LHCN-M2 (cell line): ENCODE measurements at places on chromosomes 2 and 18. TPM values are rescaled to one million over a fixed set of nuclear protein-coding genes. Genes with fewer than 3 reads are reported as not detected.
A peak's percentile ranks its signal among the peaks of the same experiment; 100 is the strongest.

- DNase-seq: peak; percentile 22
Observed at GRCh38 chr2:12493031-12493513, 223.7 kb upstream of the TRIB2 start.

- DNase-seq: peak; percentile 60
Observed at GRCh38 chr2:64837925-64838641, 151.1 kb upstream of the SLC1A4 start.

GRCh38 chr2:133680343-133681049 lies 112.2 kb upstream of the NCKAP5 start:
- DNase-seq: no peak

GRCh38 chr2:65420712-65421431 lies 11.5 kb downstream of the SPRED2 start:
- DNase-seq: no peak

DQX1 gene
- total RNA-seq: not detected in 2 replicates

- DNase-seq: peak; percentile 75
Observed at GRCh38 chr18:63708650-63709049, 5.9 kb downstream of the SERPINB11 start.

PROC gene
- not detected in 2 replicates for total RNA-seq

- DNase-seq: no peak
Observed at GRCh38 chr2:239293775-239294430, 106.9 kb downstream of the HDAC4 start.

GNAL gene
- 0.17 and 0.58 TPM in 2 replicates for total RNA-seq

DNA sequence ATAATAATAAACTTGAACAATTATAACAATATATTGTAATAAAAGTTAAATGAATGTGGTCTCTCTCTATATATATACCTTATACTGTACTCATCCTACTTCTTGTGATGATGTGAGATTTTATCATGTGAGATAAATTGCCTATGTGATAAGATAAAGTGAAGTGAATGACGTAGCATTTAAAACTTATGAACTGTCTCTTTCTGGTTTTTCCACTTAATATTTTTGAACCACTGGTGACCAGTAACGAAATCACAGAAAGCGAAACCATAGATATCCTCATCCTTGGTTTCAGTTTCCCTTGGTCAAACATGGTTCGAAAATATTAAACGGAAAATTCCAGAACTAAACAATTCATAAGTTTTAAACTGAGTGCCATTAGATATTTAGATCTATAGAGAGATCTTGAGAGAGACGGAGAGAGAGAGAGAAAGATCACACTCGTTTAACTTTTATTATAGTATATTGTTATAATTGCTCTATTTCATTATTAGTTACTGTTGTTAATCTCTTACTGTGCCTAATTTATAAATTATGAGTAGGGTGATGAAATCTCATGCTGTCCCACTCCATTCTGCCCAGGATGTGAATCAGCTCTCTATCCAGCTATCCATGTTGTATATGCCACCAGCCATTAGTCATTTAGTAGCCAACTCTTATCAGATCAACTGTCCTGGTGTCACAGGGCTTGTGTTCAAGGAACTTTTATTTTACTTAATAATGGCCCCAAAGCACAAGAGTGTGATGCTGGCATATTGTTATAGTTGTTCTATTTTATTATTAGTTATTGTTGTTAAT lies 156.8 kb downstream of the THADA start:
- no peak for DNase-seq

GRCh38 chr2:149904352-149905175 lies 317.0 kb upstream of the MMADHC start:
- DNase-seq: no peak

DNA sequence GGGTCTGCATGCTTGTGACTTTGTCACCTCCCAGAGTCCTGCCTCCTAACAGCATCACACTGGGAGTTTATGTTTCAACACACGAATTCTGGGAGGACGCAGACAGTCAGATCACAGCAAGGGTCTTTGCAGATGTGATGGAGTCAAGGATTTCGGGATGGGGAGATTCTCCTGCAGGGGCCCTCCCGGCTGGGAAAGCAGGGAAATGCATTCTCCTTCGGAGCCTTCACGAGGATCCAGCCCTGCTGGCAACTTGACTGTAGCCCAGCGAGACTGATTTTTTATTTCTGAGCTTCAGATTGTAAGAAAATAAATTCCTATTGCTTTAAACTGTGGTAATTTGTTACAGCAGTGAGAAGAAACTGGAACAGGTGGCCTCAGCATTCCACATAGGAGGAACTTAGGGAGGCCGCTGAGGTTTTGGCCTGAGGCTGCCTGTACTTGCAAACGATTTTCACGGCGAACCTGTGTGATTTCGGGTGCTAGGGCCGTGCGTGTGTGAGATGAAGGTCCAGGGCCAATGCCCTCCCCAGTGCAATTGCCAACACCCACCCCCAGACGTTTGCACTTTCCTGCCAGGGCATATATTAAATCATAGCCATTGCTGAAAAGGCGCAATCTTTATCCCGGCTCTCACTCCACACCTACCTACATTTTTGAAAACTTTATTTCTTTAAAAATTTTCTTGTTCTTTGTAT lies 79.8 kb downstream of the ASB1 start:
- no peak for DNase-seq

DNA sequence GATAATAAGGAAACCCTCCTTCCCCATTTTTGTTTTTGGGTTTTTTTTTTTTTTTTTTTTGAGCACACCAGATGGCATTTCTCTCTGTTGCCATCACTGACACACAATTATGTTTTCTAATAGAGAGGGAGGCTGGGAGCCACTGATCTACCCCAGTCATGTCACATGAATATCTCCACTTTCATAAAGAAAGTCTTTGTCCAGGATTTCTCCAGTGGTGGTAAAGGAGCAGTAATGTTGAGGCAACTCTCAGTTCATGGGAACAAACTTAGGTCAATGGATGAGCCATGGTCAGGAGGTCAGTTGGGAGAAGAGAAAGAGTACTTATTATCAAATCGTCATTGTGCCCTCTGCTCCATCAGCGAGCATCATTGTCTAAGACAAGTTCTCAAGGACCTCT lies 603.7 kb downstream of the ARHGAP15 start:
- no peak for DNase-seq

- DNase-seq: no peak
Observed at GRCh38 chr18:31354990-31355389, 21.6 kb upstream of the DSG4 start.

- peak; percentile 42 for DNase-seq
Observed at GRCh38 chr2:120293096-120294007, 40.7 kb downstream of the RALB start.

GRCh38 chr2:42638080-42638784 lies 69.8 kb downstream of the MTA3 start:
- DNase-seq: no peak

CIB4 gene
- not detected in 2 replicates for total RNA-seq

GRCh38 chr2:100963026-100963375 lies 39.1 kb upstream of the RPL31 start:
- DNase-seq: no peak

ACTR2 gene
- total RNA-seq: 93.4 and 117 TPM in 2 replicates

DNA sequence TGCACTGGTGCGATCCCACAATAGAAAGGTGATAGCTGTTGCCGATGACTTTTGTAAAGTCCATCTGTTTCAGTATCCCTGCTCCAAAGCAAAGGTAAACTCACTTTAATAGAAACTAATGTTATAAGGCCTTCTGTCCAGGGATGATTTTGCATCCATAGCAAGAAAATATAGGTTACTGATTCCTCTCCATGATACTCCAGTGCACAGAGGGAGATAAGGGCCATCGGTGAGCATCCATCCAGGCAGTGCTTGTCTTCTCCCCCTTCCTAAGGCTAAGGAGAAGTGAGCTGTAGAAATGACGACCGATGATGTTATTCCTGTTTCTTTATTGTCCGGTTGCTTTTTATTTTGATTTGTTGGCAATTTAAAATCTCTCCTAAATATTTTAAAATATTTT lies 32.1 kb downstream of the COX7A2L start:
- DNase-seq: no peak

DNA sequence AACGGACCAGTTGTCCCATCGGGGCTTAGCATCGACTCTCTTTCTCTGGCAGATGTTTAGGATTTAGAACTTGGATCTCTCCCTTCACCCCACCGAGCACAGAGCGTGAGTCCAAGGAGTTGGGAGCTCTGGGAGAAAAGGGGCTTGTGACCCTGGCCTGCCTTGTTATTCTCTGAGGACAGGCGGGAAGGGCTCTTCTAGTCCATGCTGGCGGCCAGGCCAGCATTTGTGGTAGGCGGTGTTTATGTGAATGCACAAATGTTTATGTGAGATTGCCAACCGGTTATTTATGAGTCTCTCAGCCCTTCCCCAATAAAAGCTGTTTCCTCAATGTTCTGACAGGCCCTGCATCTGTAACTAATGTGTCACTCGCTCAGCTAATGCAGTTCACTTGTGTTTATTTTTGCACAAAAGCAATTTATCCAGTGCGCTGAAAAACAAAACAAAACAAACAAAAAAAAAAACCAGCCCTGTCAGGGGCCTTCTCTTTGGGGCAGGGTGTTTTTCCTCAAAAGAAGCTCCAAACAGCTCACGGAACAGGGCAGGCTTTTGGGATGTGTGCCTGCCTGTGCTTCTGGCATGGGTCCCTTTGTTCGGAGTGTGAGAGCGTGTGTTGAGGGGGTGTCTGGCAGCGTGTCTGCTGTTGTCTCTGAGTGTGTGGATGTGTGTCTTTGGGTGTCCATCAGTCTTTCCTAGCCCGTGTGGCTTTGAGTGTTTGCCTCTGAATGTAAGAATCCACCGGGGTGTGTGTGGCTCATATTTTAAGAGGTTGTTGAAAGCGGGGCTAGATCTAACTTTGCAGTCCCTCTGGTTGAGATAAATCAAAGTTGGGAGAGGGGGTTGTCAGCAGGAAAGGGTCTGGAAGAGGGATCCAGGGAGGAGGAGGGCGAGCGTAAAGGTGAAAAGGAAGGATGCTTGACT lies 52.8 kb upstream of the HAAO start:
- DNase-seq: no peak

NUP35 gene
- total RNA-seq: 23.8 and 26.7 TPM in 2 replicates

- DNase-seq: no peak
Observed at GRCh38 chr18:49685231-49685942, 123.5 kb downstream of the LIPG start.

ATP8B1 gene
- total RNA-seq: 5.6 and 8.5 TPM in 2 replicates

DNA sequence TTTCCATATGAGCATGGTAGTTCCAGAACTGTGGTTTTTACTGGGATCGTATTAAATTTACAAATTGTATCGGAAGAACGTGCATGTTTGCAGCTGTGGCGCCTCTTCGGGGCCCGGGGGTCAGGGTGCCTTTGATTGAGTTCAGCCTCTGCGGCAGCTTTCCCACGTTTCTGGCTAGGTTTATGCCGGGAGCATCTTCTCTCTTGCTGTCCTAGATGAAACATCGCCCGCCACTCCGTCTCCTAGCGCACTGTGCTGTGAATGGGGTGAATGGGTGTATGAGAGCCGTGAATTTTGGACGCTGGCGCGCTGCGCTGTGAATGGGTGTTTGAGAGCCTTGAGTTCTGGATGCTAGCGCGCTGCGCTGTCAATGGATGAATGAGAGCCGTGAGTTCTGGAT lies 12.3 kb downstream of the PDCD1 start:
- no peak for DNase-seq

DNA sequence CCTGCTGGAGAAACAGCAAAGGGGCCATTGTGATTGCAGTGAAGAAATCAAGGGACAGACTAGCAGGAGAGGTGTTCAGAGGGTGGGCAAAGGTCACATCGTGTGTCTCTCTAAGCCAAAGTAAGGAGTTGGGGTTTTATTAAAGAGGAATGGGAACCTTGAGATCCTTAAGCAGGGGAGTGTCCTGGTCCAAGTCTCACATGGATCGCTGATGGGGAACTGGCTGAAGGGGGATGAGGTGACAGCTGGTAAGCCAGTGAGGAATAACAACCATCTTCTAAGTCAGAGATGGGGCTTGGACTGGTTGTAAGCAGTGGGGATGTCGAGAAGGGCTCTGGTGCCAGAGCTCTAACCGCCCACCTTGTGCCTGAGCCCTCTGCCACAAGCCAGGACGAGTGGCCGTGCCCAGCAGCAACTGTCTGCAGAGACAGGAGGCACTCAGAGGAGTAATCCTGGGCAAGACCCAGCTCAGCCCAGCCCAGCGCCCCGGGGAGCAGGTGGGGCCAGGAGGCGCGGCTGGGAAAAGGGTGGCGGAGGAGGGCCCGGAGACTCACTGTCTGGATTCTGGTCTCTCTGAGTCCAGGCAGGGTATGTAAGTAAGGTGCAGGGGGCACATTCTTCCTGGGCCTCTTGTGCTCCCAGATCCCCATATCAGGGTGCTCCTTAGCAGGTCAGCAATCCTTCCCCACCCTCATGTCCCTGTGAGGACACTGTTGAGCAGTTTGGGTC lies 13.7 kb downstream of the WNT10A start:
- no peak for DNase-seq
